GOT3 (cell line): ENCODE measurements at places on chromosomes 5 and 9.

GRCh38 chr5:40477856-40478546 is 201.7 kb upstream of the PTGER4 start:
- DNase-seq: no peak

GRCh38 chr5:179271428-179271734 is 73.9 kb downstream of the ADAMTS2 start:
- no peak for DNase-seq

GRCh38 chr9:35579130-35579529 is 25.9 kb upstream of the TESK1 start:
- DNase-seq: no peak

GRCh38 chr9:135023786-135024405 is 63.6 kb upstream of the OLFM1 start:
- DNase-seq: no peak

DNA sequence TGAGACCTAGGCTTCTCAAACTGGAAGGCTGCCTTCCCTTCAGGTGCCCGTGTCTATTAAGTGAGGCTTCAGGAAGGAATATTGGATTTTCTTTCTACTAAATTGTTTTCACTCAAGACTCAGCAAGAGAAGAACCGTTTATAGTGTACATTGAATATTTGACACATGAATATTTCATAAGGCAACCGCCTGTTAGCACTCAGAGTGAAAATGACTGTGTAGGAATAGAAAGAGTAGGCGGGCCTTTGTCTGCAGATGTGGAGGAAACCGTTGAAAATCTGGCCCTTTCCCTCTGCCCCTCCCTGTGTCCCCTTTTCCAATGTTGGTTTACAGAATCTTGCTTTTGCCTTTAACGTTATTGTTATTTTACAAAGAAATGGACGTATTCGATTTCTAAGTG is 6.2 kb downstream of the SAP30L start:
- no peak for DNase-seq
